ENCODE measurements at places on chromosomes 1 and 21. TPM values are rescaled to one million over a fixed set of nuclear protein-coding genes. Genes with fewer than 3 reads are reported as not detected.

- no peaks in the 10 kb centered on the region for H3K36me3 ChIP-seq
- no peaks in the 10 kb centered on the region for H3K4me1 ChIP-seq
- no peak overlapping the region for H3K4me3 ChIP-seq
These were observed 253.6 kb downstream of the HMCN1 start for GRCh38 chr1:185987611-185988321.

GRCh38 chr1:33126411-33127000 lies 45.6 kb downstream of the AZIN2 start:
- peaks cover 15% of the 10 kb centered on the region for H3K4me1 ChIP-seq
- peak overlapping the region; percentile 83 for H3K27ac ChIP-seq
- DNase-seq = peak; percentile 52
- H3K36me3 ChIP-seq = no peaks in the 10 kb centered on the region
- H3K27me3 ChIP-seq = no peaks in the 10 kb centered on the region

DNA sequence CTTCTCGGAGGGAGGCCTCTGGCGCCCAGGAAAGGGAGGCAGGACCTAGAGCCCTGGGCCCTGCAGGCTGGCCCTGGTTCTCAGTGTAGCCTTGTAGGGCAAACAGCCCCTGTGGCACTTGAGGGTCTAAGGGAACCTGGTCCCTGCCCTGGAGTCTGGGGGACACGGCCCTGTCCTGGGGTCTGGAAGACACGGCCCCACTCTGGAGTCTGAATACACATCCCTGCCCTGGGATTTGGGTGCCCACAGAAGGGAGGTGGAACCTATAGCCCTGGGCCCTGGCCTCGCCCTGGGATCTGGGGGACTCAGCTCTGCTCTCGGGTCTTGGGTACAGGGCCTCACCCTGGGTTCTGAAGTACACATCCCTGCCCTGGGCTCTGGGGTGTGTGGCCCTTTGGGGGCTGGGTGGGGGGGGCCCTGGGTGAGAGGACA lies 97.9 kb downstream of the OBSCN start:
- H3K36me3 ChIP-seq = peaks cover 53% of the 10 kb centered on the region
- no peak overlapping the region for H3K27ac ChIP-seq
- no peak overlapping the region for H3K4me3 ChIP-seq
- DNase-seq = no peak
- no peaks in the 10 kb centered on the region for H3K27me3 ChIP-seq
- no peaks in the 10 kb centered on the region for H3K4me1 ChIP-seq

GRCh38 chr1:205243350-205244191 lies 15.8 kb downstream of the TMCC2 start:
- no peaks in the 10 kb centered on the region for H3K27me3 ChIP-seq
- no peak overlapping the region for H3K27ac ChIP-seq
- no peak overlapping the region for H3K4me3 ChIP-seq
- DNase-seq = no peak
- H3K36me3 ChIP-seq = peaks cover 8% of the 10 kb centered on the region

DNA sequence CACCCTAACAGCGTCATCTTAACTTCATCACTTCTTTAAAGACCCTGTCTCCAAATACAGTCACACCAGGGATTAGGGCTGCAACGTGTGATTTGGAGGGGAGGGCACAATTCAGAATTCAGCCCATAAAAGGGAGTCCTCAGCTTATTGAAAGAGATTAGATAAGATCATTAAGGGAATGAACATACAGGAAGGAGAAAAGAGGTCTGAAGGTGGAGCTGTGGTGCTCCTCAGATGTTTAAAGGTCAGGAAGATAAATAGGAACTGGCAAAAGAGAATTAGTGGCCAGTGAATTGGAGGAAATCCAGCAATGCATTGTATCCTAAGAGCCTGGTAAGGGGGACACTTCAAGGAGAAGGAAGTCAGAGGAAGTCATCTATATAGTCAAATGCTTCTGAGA lies 113.5 kb downstream of the PROX1 start:
- no peaks in the 10 kb centered on the region for H3K4me1 ChIP-seq
- no peak overlapping the region for H3K4me3 ChIP-seq
- H3K27me3 ChIP-seq = no peaks in the 10 kb centered on the region
- DNase-seq = no peak
- H3K27ac ChIP-seq = no peak overlapping the region
- H3K36me3 ChIP-seq = no peaks in the 10 kb centered on the region

GRCh38 chr1:51960262-51960661 lies 30.2 kb downstream of the RAB3B start:
- H3K4me1 ChIP-seq = no peaks in the 10 kb centered on the region
- no peak overlapping the region for H3K27ac ChIP-seq
- no peaks in the 10 kb centered on the region for H3K27me3 ChIP-seq

GRCh38 chr21:43281661-43282357 lies 113.0 kb downstream of the CRYAA start:
- peaks cover 17% of the 10 kb centered on the region for H3K4me1 ChIP-seq
- H3K27ac ChIP-seq = no peak overlapping the region
- no peaks in the 10 kb centered on the region for H3K36me3 ChIP-seq
- no peaks in the 10 kb centered on the region for H3K27me3 ChIP-seq

CD58 gene
- 27.4 TPM for total RNA-seq

IQGAP3 gene
- total RNA-seq = 1.0 TPM

RGS7 gene
- total RNA-seq = not detected

ADAMTS5 gene
- total RNA-seq = 10.9 TPM
